ENCODE measurements at places on chromosomes 3 and 15.

DNA sequence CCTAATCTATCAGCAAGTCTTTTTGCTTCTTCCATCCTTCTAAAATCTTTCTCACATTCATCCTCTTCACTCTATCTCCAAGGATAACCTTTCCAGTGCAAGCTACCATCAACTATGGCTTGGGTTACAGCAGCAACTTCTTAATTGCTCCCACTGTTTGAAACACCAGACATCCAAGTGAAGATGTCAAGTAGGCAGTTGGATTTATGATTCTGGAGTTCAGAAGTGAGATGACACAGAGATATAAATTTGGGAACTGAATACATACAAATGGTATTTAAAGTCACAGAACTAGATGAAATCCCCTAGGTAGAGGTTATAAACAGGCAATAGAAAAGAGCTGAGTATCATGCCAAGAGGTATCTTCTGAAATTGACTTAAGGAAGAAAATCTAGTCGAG is 3.7 kb downstream of the UBR1 start:
- DNase-seq = no peak

DNA sequence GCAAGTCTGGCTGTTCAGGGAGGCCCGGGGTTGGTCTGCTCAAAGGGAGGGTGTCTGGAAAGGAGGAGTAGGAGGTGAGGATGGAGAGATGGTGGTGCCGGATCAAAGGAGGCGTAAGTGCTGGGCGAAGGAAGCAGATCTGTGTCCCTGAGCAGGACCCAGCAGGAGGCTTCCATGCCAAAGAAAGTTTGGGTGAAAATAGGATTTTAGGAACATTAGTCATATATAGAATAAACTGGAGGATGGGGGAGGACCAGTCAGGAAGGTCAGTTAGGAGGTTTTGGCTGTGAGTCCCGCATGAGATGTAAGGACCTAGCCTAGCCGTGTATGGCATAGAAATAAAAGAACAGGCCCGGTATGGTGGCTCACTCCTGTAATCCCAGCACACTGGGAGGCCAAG is 28.6 kb upstream of the VPS8 start:
- no peak for DNase-seq

DNA sequence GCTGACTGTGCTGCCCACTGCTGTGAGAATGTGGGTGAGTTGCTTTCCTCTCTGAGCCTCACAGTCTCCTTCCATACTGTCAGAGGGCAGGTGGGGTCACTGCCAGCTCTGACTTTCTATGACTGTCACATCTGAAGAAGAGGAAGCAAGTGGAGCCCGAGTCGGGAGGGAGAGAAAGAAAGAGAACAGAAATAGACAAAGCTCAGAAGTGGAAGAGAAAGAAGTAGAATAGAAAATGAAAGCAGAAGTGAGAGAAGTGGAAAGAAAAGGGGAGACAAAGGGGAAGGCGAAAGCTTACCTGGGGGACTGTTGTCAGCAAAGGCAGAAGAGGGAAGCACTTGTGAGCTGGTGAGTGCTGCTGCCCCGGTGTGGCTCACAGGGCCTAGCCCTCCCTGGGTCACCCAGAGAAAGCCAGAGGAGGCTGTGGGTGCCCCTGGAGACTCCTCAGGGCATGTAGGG is 57.9 kb downstream of the EPHB1 start:
- no peak for DNase-seq

GRCh38 chr3:192858849-192859585 is 58.6 kb downstream of the MB21D2 start:
- no peak for DNase-seq

GRCh38 chr3:111588527-111588926 is 6.6 kb downstream of the ZBED2 start:
- DNase-seq = no peak

DNA sequence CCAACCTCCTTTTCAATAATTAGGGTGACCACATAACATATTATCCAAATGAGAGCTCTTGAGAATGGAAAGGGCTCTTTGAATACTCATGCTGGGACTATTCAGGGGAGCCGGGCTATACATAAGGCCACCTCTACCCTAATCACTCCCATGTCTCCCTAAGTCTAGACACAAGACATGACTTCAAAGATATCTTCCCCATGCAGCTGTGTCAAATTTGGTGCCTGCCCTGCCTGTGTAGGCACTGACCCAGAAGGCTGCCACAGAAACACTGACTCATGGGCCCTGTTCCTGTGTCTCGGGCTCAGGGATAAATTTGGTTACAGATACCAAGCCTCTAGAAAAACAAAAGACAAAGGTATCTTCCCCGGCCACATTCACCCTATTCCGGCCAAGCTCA is 70.3 kb downstream of the MYLK start:
- no peak for DNase-seq

DNA sequence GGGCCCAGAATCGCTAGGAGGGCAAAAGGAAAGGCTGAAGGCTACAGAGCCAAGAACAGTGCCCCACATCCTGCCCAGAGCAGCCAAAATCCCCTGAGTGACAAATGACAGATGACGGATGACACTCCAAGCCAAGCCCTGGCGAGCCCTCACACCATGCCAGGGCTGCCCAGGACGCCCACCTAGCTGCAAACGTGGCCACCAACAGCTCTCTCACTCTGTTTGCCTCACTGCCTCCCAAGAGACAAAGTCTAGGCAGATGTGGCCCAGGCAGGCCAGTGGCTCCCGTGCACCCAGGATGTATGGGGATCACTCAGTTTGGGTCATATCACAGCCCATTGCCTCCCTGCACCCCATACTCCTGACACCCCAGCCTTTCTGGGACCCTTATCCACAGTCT is 270.1 kb upstream of the NSMCE3 start:
- no peak for DNase-seq

GRCh38 chr3:41955192-41955591 is 6.7 kb downstream of the ULK4 start:
- DNase-seq = no peak

DNA sequence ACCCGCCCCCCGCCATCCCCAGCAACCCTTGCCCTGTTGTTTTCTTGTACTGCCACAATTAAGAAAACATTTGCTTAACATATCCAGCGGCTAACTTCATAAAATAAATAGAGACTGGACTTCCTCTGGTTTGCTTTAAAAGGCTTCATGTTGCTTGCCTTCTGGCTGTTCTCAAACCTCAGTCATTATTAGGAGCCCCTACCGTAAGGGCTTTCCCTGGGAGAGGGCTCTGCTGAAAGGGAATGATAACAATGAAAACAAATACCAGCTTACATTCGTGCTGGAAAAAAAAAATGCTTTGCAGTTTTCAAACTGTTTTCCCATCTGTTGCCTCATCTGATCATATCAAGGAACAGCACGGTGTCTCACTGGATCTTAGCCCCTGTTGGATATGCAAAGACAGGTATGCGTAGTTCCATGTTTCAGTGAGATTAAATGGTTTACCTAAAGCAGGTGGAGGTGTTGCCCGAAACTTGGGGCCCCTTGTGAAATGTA is 77.2 kb upstream of the VGLL4 start:
- DNase-seq = no peak

- no peak for DNase-seq
Measured at GRCh38 chr3:30324587-30324986, 281.8 kb upstream of the TGFBR2 start.

- DNase-seq = no peak
Measured at GRCh38 chr3:83426300-83426699, 1532.5 kb upstream of the CADM2 start.

DNA sequence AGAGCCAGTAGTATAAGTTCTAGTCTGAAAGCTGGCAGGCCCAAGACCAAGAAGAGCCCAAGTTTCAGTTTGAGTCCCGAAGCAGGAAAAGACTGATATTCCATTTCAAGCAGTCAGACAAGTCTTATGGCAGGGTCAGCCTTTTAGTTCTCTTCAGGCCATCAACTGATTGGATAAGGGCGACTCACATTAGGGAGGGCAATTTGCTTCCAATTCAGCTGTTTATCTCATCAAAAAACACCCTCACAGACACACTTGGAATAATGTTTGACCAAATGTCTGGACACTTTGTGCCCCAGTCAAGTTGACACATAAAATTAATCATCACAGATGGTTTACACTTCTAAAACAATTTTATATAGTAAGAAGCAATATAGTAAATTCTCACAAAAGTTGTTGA is 69.7 kb downstream of the UBE2E2 start:
- no peak for DNase-seq

GRCh38 chr15:49876401-49877038 is 242.5 kb downstream of the ATP8B4 start:
- DNase-seq = no peak

DNA sequence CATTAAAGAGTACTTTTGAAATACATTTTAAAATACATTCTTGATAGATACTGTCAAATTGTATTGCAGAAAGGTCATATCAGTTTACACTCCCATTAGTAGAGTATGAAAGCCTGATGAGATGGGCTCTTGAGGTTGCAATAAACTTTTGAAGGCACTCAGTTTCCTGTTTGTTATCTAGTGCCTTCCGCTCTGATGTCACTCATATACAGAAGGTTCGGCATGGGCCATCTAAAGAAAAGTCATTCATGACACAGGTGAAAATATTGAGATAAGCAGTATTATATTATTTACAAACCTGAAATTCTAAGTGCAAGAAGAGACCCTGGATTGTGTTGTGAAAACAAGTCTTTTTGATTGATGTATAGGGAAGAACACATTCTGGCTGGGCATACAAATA is 36.5 kb upstream of the DENND4A start:
- peak; percentile 32 for DNase-seq
